Natural killer cell (primary cell): ENCODE measurements at places on chromosomes 4 and X. TPM values are rescaled to one million over a fixed set of nuclear protein-coding genes. Genes with fewer than 3 reads are reported as not detected.

The FRMPD4 gene
- total RNA-seq: not detected

The RPGR gene
- 20.8 TPM for total RNA-seq

The SLC49A3 gene
- total RNA-seq: 10.4 TPM

The NXF2 gene
- not detected for total RNA-seq

The PABPC1L2A gene
- not detected for total RNA-seq

The DDX53 gene
- total RNA-seq: not detected

The SLITRK4 gene
- total RNA-seq: not detected

The ZXDA gene
- total RNA-seq: 10.4 TPM

The UGT2B15 gene
- total RNA-seq: not detected

The CLNK gene
- 1.0 TPM for total RNA-seq

The MOSPD2 gene
- total RNA-seq: 18.0 TPM

The CFAP47 gene
- not detected for total RNA-seq

GRCh38 chr4:109462802-109463201 is 29.2 kb downstream of the SEC24B start:
- no peak for DNase-seq

DNA sequence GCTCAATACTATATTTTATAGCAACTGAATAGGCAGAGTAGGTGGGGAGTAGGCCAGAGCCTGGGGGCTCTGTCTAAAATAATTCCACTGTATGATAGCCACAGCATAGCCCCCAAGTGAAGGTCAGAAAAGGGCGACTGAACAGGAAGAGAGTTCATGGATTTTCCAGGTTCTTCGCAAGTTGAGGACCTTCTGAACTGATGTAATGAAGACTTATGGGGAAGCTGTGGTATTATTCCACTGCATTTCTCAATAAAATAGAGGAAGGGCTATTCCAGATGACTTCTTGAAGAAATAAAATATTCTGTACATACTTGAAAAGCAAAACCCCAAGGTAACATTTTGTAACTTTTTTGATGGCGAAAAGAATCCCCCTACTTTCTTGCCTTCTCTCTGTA is 231.4 kb upstream of the GPC4 start:
- no peak for DNase-seq

- no peak for DNase-seq
Observed at GRCh38 chr4:142150483-142150882, 514.1 kb downstream of the IL15 start.

DNA sequence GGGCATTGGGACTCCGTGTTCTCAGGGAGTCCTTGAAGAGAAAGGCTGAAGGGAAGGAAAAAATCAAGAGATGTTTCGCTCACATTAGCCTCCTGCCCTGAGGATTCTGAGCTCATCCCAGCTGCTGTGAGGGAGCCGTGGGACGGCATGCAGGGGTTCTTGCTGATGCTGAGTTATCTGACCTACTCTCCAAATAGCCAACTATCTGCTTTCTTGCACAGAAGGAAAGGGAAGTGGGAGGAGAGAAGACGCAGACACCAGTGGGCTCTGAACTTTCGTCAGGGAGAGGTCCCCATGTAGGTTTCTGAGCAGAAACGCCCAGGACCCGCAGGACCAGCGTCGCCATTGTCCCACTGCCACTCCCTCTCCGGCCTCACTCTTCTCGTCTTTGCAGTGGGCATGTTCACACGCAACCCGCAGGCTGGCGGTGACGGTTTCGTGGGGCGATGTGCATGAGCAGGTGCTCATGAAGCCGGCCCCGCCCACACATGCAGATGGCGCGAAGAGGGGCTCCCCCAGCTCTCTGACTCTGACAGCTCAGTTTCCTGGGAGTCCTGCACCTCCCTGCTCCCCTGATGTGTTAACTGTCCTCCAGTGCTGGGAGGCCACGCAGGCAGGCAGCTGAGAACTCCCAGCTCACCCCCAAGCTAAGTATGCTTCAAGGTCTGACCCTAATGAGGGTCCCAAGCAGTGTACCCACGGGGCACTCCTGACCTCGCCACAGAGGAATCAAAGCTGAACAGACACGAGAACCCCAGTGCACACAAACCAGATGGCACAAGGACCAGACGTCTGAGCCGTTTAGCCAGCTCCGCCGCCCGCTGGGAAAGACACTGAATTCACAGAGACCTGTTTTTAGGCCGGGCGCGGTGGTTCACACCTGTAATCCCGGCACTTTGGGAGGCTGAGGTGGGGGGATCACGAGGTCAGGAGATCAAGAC is 13.6 kb upstream of the ABLIM2 start:
- DNase-seq: peak; percentile 15

- no peak for DNase-seq
Observed at GRCh38 chrX:97494756-97495372, 611.2 kb downstream of the RPA4 start.

DNA sequence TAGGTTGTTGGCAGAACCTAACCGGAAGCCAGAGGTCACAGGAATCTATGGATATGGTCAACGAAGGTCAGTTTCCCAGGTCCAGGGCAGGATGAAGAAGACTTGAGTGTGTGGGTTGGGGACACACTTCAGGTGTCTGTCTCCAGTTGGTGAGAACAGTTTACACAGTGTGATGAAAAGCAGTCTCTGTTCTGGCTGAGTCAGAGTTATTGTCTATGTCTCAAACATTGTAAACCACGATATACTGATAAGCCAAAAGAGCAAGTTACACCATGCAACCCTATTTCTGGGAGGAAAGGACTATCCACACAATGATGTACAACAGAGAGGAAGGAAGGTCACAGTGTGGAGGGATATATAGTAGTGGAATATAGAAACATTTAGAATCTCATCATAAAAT is 187.1 kb upstream of the C1QTNF7 start:
- DNase-seq: no peak

DNA sequence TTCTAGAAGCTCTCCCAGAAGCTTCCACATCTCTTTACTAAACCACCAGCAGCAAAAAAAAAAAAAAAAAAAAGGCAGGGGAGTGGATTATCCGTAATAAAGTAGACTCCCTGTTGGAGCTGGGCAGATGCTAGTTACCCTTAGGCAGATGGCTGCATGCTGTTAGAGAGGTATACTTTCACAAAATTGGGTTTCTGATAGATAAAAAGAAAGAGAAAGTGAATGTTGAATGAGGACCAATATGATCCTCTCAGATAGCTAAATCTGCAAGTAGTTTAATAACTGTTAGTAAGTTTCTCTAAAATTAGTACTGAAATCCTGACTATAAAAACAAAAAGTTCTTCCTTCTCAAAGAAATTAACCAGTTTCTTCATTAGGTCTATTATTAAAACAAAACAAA is 195.4 kb downstream of the ANAPC10 start:
- no peak for DNase-seq

DNA sequence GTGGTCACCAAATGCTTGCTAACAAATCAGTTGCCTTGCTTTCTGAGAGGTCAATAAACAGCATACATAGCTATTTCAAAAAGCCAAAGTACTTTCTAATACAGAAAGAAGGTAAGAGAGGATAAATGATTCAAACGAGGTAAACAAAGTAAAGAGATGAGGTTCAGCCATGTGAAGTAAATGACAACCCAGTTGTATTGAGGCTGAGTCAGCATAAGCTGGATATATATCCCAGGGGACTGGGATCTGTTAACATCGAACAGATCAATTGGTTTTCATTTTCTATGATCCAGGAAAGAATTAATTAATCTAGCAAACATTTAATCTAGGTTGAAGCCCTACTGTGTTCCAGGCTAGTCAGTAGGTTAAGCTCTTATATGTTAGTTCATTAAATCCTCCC is 97.3 kb upstream of the GRIA3 start:
- DNase-seq: no peak

- no peak for DNase-seq
Observed at GRCh38 chrX:49111791-49112190, 11.7 kb downstream of the GPKOW start.

DNA sequence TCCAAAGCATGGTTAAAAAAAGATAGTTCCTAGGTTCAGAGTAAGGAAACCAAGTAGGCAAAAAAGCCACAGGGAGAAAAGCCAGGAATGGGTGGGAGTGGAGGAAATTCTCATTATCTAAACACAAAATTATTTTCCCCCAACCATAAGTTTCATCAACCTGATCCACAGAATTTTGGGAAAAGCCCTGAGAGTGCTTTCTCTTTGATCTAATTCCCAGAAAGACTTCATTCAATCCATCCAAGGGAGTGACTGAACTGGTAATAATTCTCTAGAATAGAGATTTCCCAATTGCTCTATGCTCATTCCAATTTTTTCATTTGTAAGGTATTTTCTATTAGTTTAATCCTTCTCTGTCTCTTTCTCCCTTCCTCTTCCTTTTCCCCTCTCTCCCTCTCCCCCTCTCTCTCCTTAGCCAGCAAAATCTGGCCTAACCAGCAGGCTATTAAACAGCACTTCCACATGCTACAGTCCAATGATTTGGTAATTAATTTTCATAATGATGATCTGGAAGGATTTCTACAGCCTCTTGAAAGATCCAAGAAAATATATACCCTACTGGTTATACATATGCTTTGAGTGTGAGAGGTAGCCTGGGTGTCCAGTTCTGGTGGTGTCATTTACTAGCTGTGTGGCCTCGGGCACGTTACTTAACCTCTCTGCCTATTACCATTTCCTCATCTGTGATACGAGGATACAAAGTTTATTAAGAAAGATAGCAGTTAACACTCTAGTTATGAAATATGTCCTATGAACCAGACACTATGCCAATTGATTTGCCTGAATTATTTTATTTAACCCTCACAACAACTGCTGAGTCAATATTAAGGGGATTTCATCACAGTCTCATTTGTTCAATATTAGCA is 251.5 kb upstream of the RASGEF1B start:
- no peak for DNase-seq

GRCh38 chrX:24276015-24276414 is 37.9 kb downstream of the SUPT20HL2 start:
- no peak for DNase-seq

- DNase-seq: no peak
Observed at GRCh38 chrX:118965395-118965794, 9.0 kb upstream of the LONRF3 start.

- DNase-seq: no peak
Observed at GRCh38 chr4:55399581-55399980, 3.8 kb downstream of the TMEM165 start.

DNA sequence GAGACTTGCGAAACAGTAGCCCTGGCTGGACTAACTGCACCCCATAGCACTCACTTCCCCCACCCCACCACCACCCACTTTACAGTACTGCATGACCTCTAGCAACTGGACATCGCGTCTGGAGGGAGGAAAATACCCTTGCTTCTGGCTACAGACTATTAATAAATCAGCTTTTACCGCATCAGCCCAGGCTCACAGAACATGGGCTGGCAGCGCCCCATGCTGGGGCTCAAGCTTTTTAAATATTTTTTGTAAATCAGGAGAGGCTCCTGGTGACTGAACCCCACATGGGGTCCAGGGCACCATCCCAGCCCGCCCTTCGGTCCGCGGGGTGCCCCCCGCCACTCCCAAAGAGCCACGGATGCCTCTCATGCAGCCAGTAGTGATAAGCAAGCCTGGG is 2.7 kb downstream of the HS6ST2 start:
- no peak for DNase-seq

DNA sequence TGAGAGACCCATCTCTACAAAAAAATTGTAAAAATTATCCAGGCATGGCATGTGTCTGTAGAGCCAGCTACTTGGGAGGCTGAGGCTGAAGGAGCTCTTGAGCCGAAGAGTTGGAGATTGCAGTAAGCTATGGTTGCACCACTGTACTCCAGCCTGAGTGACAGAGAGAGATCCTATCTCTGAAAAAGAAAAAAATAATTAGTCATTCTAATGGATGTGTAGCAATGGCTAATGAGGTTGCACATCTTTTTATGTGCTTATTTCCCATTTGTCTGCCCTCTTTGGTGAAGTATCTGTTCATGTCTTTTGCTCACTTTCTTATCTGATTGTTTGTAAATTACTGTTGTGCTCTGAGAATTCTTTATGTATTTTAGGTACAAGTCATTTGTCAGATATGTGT is 19.0 kb upstream of the MAML3 start:
- no peak for DNase-seq
